ENCODE measurements at places on chromosomes 13 and 19.

GRCh38 chr13:113875429-113875815 lies 11.5 kb upstream of the GAS6 start:
- no peak for DNase-seq

GRCh38 chr13:97976610-97977521 lies 23.4 kb downstream of the IPO5 start:
- peak; percentile 38 for DNase-seq

DNA sequence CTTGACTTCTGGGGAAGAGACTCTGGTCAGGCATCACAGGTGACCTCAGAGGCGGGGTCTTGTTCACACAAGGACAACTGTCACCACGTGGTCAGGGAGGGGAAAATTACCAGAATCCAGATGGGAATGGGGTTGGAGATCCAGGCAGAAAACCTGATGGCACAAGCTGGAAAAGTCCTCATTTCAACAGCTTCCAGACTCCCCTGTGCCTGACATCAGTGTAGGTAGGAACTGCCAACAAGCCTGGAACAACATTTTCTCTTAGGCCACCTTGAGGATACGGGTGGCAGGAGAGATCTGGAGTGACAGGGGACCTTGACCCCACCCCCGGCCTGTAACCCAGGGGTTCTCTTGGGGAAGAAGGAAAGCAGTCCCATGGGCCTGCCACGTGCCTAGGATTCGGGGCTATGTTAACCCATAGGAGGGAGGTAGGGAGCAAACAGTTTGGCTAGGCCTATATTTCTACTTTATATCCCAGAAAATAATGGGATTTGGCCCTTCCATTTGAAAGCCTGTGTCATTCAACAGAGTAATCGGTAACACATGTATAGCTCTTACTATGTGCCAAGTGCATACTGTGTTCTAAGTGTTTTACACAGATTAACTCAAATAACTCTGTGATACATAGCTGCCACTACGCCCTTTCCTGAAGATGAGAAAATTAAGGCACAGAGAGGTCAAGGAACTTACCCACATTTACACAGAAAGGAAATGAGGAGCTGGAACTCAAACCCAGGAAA lies 44.9 kb upstream of the C13orf42 start:
- DNase-seq = no peak

GRCh38 chr19:53123400-53123799 lies 9.3 kb downstream of the ZNF415 start:
- DNase-seq = no peak

DNA sequence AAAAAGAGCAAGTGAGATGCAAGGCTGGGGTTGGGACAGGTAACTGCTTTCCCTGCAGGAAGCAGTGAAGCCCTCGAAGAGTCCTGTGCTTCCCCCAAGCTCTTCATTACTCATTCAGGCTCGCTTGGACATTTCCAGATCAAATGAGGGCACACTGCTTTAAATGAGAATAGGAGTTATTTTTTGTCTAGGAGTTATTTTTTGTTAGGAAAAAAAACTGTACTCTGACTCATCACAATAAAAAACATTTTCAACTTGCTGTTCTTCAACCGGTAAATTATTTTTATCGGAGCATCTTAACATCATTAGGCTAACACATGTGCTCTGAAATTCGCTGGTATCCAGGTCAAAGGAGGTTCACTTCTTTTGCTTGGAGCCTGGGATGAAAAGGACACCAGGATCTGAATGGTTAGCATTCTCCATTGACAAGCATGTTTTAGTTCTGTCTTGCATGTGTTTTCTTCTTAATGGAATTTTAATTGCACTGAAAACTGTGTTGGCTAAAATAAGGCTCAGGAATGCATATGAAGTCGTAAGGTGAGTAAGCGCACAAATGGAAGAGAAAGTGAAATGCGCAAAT lies 80.7 kb upstream of the STK24 start:
- DNase-seq = no peak

DNA sequence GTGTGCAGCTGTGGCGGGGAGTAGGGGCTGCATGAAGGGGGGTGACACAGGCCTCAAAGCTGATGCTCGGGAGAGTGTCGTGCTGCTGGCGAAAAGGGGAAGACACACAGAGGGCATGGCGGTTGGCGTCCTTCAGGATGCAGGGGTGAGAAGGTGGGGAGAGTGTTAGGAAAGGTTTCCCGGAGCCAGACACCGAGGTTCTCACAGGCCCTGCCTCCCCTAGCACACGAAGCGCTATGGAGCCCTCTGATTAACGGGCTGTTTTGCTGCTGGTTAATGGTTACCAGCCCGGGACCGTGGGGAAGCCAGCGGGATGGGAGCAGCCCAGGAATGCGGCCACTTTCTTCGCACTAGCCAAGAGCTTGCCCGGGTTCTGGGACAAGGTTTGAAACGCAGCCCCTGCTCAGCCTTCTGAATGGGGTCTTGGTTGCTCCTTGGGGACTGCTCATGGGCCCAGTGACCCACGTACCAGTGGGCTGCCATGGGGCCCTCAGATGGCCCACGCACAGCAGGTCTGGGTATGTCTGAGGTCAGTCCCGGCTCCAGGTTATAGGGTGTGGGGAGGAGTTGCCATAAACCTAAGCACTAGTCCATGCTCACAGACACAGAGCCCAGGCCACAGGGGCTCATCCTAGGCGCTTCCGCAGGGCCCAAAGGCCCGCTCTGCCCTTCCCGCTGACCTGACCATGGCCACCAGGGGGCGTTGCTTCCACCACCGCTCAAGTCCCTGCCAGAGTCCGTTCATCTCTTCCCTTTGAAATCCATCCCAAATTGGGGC lies 31.3 kb upstream of the ISYNA1 start:
- peak; percentile 64 for DNase-seq

DNA sequence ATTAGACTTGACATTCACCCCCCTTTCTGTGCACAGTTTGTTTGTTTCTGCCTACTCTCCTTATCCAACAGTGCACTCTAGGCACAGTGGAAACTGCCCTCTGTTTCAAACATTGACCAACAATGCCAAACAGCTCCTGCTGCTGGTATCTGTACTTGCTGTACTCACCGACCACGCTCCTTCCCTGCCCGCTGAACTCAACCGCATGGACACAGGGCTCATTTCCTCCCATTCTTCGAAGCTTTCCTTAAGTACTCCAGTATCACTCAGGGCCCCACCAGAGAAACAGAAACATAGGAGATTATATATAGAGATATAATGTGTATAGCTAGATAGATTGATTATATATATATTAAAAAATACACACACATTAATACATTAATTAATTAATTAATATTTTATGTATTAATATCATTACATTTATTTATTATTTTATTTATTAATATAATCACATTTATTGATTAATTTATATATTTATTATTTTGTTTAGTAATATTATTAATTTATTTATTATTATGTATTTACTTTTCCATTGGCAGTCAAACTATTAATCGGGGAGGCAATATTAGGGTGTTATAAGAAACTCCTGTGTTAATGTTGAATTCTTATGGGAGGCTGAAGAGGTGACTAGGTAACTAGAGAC lies 1528.2 kb downstream of the EFNB2 start:
- no peak for DNase-seq

DNA sequence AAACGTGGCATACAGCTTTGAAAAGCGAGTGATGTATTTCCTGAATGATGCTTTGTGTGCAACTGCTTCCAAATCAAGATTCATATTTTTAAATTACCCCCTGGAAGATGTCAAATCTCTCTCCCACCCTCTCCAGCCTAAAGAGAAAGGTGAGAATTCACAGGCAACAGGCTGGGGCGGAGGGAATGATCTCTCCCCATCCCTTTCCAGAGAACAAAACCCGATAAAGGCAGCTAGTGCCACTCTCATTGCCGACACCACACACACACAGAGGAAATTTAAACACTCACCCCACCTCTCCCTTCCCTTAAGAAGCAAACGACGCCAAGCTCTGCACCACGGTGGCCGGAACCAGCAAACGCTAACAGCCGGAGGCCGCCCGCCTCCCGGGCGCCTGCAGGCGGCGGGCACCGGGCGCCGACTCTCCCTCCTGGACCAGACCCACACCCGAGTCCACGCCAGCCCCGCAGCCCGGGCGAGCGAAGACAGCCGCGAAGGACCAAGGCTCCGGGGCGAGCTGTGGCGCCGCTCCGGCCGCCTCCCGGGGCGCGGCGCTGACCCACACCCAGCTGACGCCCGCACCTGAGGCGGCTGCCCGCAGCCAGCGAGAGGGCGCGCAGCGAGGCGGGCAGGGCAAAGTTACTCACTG lies 477 bp downstream of the LNX2 start:
- DNase-seq = peak; percentile 44

DNA sequence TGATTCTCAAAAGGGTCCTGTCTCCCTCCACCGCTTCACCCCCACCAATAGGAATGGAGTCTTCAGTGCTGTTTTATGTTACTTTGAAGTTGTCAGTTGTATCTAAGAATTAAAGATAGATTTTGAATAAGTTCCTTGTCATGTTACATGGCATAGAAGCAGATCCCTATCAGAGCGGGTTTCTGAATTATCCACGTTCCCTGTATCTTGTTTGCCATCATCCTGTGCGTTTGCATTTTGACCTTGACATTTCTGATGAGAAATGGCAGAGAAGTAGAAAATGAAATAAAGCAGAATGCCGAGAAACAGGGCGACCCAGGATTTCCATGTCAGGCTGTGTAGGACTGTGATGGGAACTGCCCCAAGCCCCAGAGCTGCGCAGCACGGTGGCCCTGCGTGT lies 120.7 kb upstream of the RNF113B start:
- no peak for DNase-seq

DNA sequence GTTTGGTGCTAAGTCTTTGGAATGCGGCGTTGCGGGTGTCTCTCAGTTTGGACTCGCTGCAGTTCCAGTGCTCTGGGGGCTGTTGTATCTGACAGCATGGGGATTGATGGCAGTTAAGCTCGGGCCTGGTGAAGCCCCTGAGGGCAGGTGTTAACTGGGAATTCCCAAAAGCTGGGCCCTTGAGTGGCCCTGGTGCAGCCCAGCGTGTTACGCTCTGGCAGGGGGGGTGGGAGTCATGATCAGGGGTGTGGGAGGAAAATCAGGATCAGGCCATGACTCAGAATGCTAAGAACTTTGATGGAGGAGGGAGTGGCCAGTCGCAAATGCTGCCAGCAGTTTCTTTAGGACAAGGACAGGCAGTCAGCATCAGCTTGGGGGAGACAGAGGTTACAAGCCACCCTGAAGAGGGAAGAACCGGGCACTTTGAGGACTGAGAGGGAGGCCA lies 19.6 kb downstream of the AP2A1 start:
- DNase-seq = no peak

Measured in stimulated activated CD4-positive, alpha-beta T cell treated with anti-CD3 and anti-CD28 coated beads, Interleukin-4, amount 100 ng/mL, for 1 hour (primary cell).